ENCODE measurements at places on chromosomes 6 and 20.
A peak's percentile ranks its signal among the peaks of the same experiment; 100 is the strongest.

- no peak for DNase-seq
Observed at GRCh38 chr20:49346682-49347081, 68.8 kb upstream of the ZNFX1 start.

DNA sequence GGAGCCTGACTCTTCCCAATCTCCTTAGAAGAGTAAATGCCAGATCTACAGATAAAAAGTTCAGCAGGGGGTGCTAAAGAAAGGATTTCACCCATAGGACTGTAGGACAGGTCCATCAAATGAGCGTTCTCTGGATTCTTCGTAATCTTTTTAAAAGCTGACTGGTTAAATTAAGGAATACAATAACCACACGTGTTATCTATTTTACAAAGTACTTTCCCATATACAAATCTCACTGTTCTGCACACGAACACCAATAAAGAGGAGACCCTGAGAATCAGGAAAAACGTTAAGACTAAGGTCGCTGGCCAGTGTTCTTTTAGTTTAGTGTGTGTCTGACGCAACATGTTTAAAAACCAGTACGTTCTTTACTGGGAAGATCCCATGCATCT is 542 bp downstream of the TUBE1 start:
- DNase-seq = peak; percentile 48

GRCh38 chr6:91447081-91447480 is 860.2 kb upstream of the MAP3K7 start:
- no peak for DNase-seq

GRCh38 chr6:33297956-33298772 is 578 bp downstream of the RGL2 start:
- DNase-seq = peak; percentile 63

DNA sequence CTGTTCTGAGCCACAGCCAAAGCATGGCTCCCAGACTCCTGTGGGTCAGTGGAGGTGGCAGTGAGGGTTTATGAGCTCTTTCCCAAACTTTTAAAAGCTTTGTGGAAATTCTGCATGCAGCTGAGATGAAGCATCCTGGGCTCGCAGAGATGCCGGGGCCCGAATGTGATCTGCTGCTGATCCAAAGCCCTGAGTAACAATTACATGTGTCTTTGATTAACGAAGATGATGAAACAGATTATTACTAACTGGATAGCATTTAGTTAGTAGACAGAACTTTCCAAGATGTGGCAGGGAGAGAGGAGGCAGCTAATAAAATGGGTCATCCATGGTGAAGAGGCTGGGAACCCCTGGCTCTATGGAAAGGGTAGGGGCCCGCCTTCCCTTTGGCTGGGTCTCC is 43.9 kb upstream of the MDFI start:
- DNase-seq = no peak

DNA sequence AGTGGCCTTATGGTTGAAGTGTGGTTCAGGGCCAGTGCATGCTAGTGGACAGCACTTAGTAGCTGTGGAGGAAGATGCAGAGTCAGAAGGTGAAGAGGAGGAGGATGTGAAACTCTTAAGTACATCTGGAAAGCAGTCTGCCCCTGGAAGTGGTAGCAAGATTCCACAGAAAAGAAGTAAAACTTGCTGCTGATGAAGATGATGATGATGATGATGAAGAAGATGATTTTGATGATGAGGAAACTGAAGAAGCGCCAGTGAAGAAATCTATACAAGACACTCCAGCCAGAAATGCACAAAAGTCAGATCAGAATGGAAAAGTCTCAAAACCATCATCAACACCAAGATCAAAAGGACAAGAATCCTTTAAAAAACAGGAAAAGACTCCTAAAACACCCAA is 28.9 kb downstream of the MDFI start:
- no peak for DNase-seq

DNA sequence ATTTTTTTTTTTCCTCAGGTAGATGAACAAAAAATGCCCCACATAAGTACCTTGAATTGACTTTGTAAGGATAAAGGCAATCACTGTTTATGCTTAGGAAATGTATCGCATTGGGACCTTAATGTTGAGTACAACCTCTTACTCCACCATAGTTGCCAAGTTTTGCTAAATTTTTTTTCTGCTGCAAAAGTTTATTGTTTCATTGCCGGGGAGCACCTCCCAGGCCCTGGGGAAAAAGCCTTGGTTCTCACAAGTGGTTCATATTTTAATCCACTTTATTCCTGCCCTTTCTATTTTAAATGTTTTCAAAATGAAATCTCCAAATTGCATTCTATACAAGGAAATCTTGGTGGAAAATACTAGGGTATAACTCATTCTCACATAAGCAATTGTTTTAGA is 52.3 kb upstream of the UTRN start:
- no peak for DNase-seq

DNA sequence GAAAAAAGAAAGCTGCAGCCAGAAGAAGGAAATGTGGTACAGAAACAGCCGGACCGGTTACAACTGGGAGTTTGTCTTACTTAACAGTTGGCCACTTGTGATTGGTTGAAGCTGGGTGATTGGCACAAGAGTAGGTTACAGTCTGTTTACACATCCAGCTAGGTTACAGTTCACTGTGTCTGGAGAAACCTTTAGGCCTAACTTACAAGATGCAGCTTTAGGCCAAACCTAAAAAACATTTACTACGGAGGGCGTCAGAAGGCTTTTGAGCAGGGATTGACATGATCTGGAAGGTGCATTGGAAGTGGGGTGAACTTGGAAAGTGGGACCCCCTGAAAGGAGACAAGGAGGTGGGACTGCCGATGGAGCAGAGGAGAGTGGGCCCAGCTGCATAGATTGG is 122.3 kb downstream of the BANF2 start:
- no peak for DNase-seq

DNA sequence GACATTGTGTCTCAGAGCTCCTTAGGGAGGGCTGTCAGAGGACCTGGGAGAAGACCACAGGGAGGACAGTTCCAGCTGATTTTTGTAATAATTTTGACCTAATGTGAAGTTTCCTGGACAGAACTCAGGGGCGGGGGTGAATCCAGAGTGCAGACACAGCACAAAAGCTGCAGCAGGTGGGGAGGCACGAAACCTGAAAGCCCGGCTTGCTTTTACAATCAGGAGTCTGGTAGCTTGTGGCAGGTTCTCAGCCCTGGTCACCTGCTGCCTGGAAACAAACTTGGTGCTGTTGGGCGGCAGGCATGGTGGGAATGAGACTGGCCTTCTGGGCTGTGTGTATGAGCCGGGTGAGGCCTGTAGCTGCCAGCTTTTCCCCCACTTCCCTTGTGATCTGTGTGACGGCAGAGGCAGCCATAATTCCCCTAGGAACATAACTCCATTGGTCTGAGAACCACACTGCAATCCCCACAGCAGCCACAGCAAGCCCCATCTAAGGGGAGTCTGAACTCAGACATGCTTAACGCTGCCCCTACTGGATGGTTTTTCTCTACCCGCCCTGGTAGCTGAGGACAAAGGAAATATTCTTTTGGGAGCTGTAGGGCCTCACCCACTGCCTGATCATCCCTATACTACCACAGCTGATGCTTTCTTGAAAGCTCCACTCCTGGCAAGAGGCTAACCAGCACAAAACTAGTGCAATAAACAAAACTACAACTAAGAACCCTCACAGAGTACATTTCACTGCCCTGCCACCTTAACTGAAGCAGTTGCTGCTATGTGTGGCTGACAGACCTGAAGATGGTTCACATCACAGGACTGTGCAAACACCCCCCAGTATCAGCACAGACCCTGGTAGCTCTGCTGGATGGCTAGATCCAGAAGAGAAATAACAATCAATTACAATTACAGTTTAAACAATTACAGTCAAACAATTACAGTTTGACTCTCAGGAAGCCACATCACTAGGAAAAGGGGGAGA is 1055.1 kb upstream of the GJE1 start:
- no peak for DNase-seq

- DNase-seq = no peak
Observed at GRCh38 chr20:57259121-57259937, 7.1 kb downstream of the BMP7 start.

- peak; percentile 8 for DNase-seq
Observed at GRCh38 chr6:16964553-16965499, 137.0 kb upstream of the STMND1 start.

DNA sequence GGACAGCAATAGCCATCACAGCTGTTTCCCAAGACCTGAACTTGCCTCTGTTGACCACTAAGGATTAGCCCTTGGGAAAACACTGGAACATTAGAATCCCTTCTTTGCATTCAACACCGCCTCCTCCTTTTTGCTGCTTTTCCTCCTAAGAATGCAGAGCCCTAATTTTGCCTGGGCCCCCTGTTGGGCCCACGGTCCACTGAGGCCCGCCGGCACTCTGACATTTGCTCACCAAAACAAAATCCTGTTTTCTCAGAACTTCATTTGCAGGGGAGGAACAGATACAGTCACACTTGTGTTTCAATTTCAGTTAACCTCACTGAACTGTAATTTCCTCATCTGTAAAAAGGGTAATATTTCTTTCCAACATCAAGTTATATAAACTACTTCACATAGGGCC is 116.0 kb upstream of the JARID2 start:
- DNase-seq = no peak

- DNase-seq = no peak
Observed at GRCh38 chr6:13286181-13286580, 42.2 kb downstream of the TBC1D7 start.

- peak; percentile 74 for DNase-seq
Observed at GRCh38 chr6:2749969-2750600, 637 bp downstream of the MYLK4 start.

GRCh38 chr20:43798291-43799149 is 71.7 kb upstream of the GTSF1L start:
- DNase-seq = no peak

DNA sequence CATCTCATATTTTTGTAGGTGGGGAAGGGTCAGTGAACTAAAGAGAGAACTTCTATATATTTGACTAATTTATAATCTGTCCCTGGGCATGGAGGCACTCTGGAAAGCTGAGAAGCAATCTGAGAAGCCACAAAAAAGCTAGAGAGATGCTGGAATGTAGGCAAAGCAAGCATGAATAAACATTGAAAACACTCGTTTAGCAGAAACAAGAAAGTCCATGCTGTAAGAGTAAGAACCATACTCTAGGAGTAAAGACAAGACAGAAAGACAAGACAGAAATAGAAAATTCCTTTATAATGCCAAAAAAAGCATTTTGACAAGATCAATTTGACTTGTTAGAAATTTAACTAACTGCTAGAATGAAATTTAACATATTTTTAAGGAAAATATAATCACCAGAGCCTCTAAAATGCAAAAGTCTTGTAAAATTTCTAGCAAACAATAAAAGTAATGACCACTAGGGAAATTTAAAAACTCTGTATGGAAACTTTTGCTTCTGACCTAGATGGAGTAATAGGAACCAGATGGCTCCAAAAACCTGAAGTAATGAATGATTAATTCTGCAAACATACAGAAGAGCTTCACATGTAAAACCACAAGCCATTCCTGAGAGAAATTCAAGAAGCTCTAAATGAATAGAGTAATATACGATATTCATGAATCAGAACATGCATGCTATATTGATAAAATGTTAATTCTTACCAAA is 625.7 kb upstream of the PTCHD4 start:
- no peak for DNase-seq

GRCh38 chr6:20137240-20137639 is 75.0 kb downstream of the MBOAT1 start:
- no peak for DNase-seq

GRCh38 chr20:46983466-46983865 is 88.8 kb downstream of the EYA2 start:
- no peak for DNase-seq

GRCh38 chr6:44002593-44003344 is 124.5 kb downstream of the MRPL14 start:
- DNase-seq = peak; percentile 62

DNA sequence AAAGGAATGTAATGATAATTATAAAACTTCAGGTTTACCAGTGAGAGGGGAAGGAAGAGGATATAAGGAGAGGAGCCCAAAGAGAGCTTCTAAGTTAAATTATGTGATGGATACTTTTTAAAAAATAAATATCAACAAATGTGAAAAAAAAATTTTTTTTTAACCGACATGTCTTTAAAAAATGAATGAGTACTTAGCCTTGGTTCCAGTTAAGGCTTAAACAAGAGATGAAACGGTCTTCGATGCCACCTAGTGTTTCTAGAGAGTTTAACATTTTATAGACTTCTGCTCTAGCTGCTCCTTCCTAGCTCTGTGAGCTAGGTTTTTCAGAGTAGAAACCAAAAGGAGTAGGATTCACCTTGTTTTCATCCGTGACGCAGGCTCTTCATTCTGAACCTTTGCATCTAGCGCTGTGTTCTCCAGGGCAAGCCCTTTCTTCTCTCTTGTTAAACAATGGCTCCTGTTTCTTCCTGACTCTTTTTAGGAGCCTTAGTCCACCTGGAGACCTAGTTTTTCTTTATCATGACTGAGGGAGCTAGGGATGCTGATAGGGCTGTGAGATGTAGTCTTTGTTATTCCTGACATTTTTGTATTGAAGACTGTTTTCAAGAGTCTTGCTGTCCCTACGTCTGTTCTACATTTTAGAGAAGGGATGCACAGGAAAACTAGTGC is 42.4 kb upstream of the GNRH2 start:
- DNase-seq = peak; percentile 71

- no peak for DNase-seq
Observed at GRCh38 chr20:44692932-44693480, 22.2 kb upstream of the CCN5 start.

- no peak for DNase-seq
Observed at GRCh38 chr20:22758815-22759214, 174.4 kb upstream of the FOXA2 start.

DNA sequence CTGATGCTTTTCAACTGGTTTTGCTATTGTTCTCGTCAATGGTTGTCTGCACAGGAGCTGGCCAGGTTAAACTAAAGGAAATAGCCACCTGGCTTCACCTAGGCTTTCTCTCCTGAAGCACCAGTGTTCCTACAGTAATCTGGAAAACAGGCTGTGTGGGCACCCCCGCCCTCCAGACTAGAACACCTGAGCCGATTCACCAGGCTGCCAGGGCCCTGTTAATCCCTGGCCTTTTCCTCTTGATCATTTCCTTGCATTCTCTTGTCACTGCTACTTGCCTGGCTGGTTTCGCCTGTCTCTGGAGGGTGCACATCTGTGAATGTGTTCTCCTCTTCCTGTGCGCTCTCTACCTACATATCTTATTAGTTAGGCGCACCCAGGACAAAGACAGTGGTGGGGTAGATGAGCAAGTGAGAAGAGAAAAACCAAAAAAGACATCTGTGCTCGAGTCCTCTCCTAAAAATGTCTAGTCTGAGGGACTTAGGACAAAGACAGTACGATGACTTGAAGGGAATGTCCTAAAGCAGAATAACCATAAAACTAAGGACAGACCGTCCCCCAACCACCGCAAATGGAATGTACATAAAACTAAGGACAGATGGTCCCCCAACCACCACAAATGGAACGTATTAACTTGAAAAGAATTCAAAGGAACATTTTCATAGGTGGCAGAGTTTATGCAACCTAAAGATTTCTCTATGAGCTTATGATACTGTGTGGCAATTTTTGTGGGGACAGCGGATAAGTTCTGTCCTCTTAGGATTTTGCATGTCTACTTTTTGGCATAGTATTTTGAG is 45.9 kb upstream of the EMILIN3 start:
- DNase-seq = no peak

GRCh38 chr6:3835055-3835731 is 14.0 kb upstream of the FAM50B start:
- no peak for DNase-seq

- DNase-seq = no peak
Observed at GRCh38 chr20:35387334-35387733, 24.4 kb downstream of the UQCC1 start.

GRCh38 chr6:167475947-167476346 is 151.1 kb downstream of the TTLL2 start:
- DNase-seq = no peak

Measured in hematopoietic multipotent progenitor cell treated with erythropoietin and hydrocortisone succinate and interleukin-3 and kit ligand, for 17 days (in vitro differentiated cells).